ENCODE measurements at places on chromosomes 2 and 18.

DNA sequence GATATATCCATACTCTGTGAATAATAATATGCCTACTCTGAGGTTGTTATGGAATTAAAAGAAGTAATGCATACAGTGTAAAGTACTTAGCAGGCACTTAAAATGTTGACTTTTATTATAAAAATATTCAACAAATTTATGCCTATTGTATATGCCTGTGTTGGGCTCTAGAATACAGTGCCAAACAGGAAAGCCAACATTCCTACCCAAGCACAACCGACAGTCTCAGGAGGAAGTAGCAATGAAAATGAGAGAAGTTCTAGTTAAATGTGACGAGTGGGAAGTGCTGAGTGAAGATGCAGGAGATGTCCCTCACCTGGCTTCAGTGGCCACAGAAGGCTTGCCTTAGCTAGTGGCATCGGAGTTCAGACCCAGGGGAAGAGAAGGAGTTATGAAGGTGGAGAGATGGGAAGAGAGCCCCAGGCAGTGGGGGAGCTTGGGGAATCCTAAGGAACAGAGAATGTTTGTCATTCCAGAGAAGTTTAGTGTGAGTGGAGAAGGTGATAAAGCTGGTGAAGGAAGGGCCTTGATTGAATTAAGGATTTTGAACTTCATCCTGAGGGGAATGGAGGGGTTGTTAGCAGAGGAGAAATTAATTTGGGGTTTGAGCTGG, 105.4 kb upstream of the CNGA3 start:
- no peak for DNase-seq

DNA sequence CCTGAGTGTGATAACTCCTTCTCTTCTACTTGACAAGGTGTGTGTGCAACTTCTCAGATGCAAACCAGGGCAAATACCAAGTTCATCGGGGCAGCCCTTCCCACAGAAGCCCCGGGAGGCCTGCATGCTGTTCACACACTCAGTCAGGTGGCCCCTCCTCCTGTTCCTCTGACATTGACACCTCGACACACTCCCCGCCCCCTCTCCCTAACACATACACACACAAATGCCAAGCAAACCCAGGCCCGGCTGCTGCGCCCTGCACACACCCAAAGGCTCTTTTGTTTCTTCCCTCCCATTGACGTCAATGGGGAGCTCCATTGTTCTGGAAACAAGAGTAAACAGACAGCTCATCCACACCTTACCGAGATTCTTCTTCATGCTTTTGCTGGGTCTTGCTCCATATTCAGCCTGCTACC, 1.7 kb upstream of the PER2 start:
- DNase-seq = no peak

GRCh38 chr18:13612196-13612997, 114.0 kb downstream of the FAM210A start:
- no peak for DNase-seq

- no peak for DNase-seq
Observed at GRCh38 chr2:148557844-148558436, 86.6 kb upstream of the EPC2 start.

- no peak for DNase-seq
Observed at GRCh38 chr2:55992455-55992854, 68.9 kb upstream of the EFEMP1 start.

- no peak for DNase-seq
Observed at GRCh38 chr18:3265564-3266033, 3.7 kb downstream of the MYL12B start.

- DNase-seq = no peak
Observed at GRCh38 chr2:230419181-230419580, 3.2 kb downstream of the SP100 start.

GRCh38 chr2:42622943-42623676, 54.7 kb downstream of the MTA3 start:
- no peak for DNase-seq

- DNase-seq = no peak
Observed at GRCh38 chr2:23654756-23655155, 269.8 kb downstream of the KLHL29 start.

DNA sequence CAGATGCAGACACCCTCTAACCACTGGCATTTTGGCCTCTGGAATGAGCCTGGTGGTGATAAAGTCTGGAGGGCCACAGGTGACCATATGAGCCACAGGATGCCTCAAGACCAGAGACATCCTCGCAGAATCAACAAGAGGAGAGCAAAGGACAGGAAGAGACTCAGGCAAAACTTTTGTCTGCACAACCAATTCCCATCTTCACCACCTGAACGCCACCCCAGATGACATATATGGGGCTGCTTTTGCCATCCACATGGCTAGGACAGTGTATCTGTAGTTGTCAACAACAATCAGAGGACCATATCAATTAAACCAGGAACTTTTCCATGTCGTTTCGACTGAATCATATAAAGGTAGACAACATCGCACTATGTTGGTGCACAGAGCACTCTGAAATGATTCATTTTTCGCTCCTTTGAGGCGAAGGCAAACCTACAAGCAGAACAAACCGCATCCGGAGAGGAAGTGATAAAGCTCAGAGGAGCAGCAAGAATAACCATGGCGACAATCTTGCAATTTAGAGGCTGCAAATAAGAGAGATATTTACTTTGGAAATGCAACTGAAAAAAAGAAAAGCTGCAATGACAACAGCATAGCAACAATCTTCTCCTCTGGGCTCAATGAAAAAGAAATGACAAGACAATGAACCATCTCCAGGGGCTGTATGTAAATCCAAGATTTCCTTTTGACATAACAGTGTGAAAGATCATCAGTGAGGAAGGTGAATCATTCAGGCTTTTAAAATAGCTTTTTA, 204.5 kb downstream of the ARL4C start:
- DNase-seq = no peak

- no peak for DNase-seq
Observed at GRCh38 chr2:16409849-16410248, 255.8 kb downstream of the CYRIA start.

DNA sequence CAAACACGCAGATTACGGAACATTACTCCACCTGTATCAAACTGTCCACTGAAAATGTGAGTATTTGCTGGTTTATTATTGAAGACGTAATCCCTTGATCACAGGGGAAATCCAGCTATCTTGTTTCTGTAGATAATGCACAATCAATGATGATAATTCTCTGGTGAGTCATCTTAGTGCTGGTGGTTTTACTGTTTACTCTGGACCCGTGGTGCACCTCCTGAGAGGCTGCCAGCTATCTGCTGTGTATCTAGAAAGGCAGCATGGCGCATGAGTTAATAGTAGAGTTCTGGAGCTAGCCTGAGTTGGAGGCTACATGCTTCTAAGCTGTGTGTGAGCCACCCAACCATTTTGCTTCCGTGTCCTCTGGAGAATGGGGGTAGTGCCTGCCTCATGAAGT, 6.5 kb downstream of the NCAPH start:
- DNase-seq = no peak

- DNase-seq = no peak
Observed at GRCh38 chr2:150063931-150064548, 423.4 kb downstream of the RND3 start.

- DNase-seq = no peak
Observed at GRCh38 chr2:481388-481787, 193.5 kb upstream of the ALKAL2 start.

DNA sequence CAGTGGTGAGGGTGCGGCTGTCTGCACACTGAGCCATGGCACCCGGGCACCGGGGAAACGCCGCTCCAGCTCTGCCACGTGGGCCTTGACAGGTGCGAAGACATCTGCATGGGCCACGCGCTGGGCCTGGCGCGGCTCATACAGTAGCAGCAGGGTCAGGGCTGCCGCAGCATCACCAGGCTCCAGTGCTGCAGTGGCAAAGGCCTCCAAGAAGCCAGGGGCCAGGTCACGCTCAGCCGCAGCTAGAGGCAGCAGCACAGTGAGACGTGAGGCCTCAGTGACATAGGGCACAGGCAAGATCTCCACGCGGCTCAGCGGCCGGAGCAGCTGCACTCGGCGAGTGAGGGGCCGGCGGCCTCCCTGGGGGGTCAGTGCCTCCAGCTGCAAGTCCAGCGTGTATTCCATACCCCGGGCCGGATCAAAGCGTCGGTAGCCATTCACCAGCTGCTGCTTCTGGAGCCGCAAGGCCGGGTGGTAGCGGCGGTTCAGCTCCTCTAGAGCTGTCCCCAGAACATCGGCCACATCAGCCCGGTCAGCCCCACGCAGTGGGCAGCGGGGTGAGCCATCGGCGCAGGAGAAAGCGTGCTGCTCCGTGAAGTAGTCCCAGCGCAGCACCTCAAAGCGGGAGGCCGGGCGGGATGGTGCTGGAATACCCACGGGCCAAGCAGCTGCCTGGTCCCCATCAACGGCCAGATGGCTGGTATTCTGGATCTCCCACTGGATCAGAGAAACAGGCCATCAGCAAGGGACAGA, 3.5 kb downstream of the CHPF start:
- DNase-seq = no peak

- DNase-seq = peak; percentile 64
Observed at GRCh38 chr2:103010751-103011150, 248.9 kb downstream of the TMEM182 start.

DNA sequence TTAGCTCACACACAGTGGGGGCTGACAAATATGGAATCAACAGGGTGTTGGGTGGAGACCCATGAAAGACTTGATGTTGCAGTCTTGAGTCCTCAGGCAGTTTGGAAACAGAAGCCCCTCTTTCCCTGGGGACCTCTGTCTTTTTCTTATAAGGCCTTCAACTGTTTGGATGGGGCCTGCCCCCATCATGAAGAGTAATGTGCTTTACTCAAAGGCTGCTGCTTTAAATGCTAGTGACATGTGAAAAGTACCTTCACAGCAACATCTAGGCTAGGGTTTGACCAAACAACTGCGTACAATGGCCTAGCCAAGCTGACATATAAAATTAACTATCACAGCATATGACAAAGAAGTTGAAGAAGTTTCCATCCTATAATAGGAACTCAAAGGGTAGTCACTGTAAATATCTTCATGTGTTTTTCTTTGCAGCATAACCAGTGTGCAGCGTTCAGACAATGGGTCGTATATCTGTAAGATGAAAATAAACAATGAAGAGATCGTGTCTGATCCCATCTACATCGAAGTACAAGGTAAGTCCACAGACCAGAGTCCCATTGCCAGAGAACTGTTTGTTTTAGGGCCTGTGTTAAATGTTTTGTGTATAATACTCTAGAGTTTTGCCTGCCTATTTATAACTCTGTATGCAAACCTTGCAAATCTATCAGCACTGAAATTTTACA, 46.3 kb downstream of the MERTK start:
- no peak for DNase-seq

DNA sequence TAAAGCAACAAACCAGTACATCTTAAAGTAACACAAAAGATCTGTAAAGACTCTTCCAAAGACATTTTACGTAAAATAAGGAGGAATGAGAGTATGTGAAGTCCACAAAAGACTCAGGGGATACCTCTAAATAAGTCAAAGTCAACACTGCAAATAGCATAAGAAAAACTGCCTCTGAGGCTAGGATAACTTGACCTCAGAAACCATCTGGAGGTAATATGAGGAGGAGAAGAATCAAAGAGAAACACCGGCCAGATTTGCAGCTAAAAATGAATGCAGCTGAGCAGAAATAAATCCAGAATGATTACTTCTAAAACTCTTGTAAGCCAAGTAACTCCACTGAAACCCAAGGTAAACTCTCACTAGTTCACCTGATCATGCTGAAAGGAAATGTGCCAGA, 52.2 kb upstream of the ERMN start:
- peak; percentile 27 for DNase-seq

DNA sequence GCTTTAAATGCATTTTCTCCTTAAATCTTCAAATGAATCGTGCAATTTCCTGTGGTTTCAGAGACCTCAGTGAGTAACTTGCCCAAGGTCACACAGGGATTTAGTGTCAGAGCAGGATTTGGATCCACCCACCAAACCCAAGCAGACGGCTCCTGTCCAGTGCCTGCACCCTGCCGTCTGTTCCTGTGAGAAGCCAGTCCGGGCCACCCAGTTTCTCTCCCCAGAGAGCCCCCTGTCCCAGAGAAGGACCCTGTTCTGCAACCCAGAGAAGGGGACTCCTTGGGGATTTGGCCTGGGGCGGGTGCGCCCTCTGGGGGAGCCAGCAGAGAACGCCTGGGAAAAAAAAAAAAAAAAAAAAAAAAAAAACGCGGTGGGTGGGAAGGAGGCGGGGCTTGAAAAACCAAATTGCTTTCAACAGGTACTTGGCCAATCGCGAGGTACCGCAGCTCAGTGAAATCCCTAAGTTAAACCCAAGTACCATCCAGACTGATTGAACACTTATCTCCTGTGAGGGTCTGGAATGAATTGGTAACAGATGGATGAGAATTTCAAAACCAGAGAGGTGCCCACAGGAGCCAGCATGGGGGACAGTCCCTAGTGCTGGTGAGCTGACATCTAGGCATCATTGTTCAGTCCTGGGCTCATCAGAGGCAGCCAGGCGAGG, 30.9 kb upstream of the REEP1 start:
- DNase-seq = no peak

GRCh38 chr2:151544449-151544848, 134.7 kb downstream of the RIF1 start:
- DNase-seq = no peak

- no peak for DNase-seq
Observed at GRCh38 chr2:157785200-157785599, 90.9 kb downstream of the ACVR1 start.

DNA sequence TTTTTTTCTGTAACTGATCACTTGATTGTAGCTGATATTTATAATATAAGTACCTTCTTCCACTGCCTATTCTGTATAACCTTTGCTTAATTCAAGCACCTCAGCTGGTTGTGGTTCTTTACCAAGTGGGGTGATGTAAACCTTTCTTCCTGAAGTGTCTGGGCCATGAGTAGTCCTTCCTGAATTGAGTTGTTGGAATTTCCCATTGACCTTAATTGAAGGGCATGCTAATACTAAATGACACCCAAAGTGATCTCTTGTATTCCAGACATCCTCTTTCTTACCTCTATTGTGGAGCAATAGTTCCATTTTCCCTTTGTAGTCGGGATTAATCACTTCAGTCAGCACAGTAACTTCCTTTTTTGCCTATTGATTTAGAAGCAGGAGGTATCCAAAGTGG, 1496.8 kb upstream of the CELF4 start:
- no peak for DNase-seq

DNA sequence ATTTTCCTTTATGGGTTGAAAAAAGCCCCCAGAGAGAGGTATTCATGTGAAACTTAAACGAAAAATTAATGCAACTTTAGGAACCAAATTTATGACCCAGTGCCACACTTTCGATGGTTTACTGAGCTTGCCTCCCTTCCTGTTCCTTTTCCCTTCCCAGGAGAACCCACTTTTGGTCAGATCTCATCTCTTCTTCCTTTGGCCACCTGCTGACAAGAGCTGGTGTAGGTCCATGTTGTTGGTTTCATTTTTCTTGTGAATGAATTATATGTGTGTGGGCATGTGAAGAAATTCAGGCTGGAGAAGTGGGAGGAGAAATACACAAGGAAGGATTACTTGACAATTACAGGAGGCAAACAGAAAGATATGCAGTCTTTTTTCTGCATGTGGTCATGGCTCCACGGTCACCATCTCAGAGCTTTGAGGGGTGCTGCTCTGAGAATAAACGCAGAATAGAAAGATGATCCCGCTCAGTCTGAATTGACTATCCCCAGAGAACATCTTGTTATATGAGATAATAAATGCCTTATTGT, 111.3 kb upstream of the TCF4 start:
- DNase-seq = no peak

Data from DMS 273 treated with DMSO at 0.1 percent for 48 hours (cell line).